ENCODE measurements at places on chromosomes 12 and 14. TPM values are rescaled to one million over a fixed set of nuclear protein-coding genes. Genes with fewer than 3 reads are reported as not detected.

NUAK1 gene
- total RNA-seq, result not detected

CLEC14A gene
- not detected for total RNA-seq

PRKD1 gene
- total RNA-seq, result not detected

SERPINA9 gene
- not detected for total RNA-seq

RASSF3 gene
- 36.0 TPM for total RNA-seq
